ENCODE measurements at places on chromosomes 7 and 10.
A peak's percentile ranks its signal among the peaks of the same experiment; 100 is the strongest.

DNA sequence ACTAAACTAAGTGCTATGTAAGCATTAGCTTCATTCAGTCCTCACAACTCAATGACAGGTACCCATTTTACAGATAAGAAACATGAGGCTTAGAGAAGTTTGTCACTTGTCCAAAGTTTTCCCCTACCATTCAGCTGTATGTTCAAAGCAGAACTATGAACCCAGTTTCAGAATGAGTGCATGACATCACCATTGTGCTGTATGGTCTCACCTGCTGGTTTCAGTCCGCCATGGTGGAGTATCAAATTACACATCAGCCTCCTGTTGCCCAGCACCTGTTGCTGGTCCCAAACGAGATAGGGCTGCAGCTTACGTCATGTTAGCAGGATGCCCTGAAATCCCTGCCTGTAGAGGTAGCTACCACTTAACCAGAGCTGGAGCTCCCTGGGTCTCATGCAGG lies 95.0 kb downstream of the DYNC1I1 start:
- DNase-seq: no peak

DNA sequence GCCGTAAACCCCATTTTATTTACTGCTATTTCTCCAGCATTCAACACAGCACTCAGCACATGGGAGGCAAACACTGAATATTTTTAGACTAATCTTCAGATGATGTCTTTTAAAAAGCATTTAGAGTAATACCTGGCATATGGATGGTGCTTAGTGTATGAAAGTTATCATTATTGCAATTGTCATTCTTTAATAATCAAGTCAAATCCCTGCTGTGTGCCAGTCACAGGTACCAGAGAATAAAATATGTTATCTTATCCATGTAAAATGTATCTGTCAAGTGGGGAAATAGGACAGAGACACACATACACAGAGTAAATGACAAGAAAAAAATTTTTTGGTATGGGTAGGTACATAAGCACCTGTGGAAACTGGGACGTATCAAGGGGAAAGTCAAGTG lies 18.5 kb downstream of the ANKRD22 start:
- no peak for DNase-seq

GRCh38 chr10:58963101-58963534 lies 213.3 kb upstream of the PHYHIPL start:
- DNase-seq: no peak

DNA sequence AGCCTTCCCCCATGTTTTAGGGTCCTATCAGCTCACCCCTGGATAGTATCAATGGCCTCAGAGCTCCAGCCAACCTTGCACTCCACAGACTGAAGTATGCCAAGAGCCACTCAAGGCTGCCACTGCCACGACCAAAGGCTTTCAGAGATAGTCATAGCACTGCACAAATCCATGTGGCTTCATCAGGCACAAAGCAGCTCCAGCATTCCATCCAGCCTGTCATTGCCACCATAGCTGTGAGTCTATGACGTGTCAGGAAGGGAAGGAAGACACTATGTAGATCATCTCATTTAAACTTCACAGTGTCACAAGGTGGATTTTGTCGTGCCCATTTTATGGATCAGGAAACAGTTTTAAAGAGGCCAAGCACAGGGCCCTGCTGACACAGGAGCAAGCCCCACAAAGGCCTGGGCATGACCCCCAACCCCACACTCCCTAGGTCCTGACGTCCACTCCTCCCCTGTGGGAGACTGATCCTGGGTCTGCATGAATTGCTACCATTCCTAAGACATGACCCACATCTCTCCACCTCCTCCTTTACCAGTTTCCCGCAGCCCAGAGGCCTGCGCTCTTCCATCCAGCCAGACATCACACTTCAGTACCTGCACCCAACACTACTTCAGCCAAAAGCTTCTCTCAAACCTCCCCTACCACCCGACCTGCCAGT lies 119.4 kb downstream of the DIP2C start:
- DNase-seq: no peak

- no peak for DNase-seq
Measured at GRCh38 chr7:144720710-144721109, 115.1 kb downstream of the TPK1 start.

DNA sequence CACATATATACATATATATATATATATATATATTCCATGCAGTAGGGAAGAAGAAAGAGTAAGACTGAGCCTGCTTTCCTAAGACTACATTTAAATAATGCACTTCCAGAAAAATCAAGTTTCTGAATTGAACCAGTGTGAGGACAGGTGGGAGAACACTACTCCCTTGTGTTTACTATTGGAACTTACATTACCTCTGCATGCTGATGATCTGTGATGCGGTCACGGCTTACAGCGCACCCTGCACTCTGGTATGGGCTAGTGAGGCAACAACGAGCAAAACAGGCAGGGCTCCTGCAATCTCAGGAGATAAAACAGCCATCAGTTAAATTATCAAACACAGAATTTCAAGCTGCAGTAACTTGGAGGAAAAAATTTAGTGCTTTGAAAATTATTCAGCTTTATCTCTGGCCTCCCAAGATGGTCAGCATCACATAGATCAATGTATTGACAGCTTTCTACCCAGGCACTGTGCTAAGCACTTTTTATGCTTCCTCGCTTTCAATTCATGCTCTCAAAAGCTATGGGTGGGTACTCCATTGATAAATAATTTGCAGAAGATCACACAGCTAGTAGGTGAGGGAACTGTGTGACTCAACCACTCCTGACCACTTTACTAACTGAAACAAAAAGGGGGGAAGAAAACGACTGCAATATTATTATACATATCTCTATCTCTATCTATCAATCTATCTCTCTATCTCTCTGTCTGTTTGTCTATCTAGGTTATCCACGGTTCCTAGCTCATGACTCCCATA lies 20.5 kb upstream of the SLC16A12 start:
- no peak for DNase-seq

DNA sequence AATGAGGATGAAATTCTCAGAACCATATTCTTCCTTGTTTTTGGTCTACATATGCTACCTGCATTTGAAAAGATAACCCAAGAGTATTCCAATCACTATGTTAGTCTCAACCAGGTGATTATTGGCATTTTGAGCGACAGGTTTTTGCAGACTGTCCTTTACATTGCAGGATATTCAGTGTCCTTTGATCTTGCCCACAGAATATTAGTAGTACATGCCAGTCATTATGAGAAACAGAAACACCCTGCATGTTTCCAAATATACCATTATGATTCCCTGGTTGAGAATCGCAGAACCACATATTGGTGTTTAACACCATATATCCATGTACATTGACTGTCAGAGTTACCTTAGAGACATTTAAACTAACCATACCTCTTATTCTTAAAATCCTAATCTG lies 30.6 kb downstream of the TMEM243 start:
- no peak for DNase-seq

GRCh38 chr7:105269397-105269796 lies 119.3 kb downstream of the SRPK2 start:
- DNase-seq: no peak

GRCh38 chr7:155344270-155344617 lies 46.6 kb downstream of the INSIG1 start:
- no peak for DNase-seq

DNA sequence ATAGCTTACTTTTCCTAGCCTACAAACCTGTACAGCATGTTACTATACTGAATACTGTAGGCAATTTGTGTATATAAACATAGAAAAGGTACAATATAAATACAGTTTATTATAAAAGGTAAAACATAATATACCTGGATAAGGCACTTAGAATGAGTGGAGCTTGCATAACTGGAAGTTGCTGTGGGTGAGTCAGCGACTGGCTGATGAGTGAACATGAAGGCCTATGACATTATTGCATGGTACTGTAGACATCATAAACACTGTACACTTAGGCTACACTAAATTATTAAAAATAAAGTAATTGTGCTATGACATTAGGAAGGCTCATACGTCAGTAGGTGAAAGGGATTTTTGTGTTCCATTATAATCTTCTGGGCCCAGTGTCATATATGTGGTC lies 228.8 kb downstream of the HDAC9 start:
- no peak for DNase-seq

DNA sequence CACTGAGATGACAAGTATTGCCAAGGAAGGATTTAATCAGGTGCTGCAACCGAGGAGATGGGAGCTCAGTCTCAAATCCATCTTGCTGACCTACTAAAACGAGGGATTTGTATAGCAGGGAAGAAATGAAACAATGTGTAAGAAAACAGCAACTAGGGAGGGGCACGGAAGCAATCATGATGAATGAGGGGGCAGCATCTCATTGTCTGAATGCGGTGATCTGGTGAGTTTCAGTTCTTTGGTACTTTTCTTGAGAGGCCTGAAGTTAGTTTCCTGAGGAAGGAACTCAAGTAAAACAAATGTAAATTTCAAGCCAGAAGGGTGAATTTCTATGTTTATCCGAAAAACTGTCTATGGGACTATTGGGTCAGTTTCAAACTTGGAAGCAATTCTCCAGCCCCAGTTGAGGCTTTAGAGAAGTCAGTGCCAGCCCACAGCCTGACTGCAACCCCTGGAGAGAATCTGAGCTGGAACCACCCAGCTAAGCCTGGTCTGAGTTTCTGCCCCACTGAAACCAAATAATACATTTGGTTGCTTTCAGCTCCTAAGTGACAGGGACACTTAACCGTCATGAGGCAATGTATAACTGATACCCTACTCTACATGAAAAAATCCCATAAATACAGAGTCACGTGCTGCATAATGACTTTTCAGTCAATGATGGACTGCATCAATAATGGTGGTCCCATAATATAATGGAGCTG lies 45.8 kb upstream of the TNS3 start:
- no peak for DNase-seq

GRCh38 chr7:36600314-36600682 lies 124.0 kb downstream of the AOAH start:
- no peak for DNase-seq

- DNase-seq: no peak
Measured at GRCh38 chr7:138400400-138400886, 59.6 kb upstream of the TRIM24 start.

- DNase-seq: no peak
Measured at GRCh38 chr7:133185512-133185911, 67.4 kb upstream of the EXOC4 start.

- peak; percentile 10 for DNase-seq
Measured at GRCh38 chr7:108570146-108570755, 577 bp downstream of the DNAJB9 start.

GRCh38 chr10:102612964-102613275 lies 31.4 kb upstream of the TRIM8 start:
- peak; percentile 51 for DNase-seq

DNA sequence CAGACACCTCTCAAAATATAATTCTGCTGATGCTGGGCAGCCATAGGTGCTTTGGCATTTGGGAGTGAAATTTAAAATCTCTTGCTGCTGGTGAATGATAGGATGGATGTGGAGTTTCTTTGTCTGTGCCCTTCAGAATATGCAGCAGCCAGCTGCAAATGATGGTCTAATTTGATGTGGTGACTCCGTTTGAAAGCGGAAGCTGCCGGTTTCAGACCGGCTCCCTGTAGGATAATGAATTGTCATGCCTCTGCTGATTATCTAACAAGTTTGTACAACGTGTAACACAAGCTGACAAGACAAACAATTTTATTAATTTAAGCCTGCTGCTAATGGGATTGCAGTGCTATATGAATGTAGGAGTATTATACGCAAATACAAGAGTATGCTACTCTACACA lies 103.5 kb downstream of the SND1 start:
- DNase-seq: no peak

DNA sequence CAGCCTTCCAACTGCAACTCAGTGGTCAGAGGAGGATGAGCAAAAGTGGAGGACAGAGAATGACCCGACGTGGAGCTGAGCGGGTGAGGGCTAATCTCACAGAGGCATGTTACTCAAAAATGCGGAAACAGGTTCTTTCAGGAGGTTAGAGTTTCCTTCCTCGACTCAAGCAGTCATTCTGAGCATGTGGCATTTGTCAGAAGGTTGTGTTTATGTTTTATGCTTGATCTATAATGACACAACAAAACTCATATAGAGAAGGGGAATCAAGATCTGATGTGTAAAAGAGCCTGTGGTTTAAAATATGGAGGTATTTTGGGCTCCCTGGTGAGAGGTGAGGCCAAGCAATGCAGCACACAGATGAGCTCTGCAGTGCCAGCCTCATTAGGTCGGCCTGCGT lies 311.4 kb downstream of the ADARB2 start:
- no peak for DNase-seq

GRCh38 chr7:139358541-139359365 lies 941 bp upstream of the LUC7L2 start:
- peak; percentile 16 for DNase-seq

DNA sequence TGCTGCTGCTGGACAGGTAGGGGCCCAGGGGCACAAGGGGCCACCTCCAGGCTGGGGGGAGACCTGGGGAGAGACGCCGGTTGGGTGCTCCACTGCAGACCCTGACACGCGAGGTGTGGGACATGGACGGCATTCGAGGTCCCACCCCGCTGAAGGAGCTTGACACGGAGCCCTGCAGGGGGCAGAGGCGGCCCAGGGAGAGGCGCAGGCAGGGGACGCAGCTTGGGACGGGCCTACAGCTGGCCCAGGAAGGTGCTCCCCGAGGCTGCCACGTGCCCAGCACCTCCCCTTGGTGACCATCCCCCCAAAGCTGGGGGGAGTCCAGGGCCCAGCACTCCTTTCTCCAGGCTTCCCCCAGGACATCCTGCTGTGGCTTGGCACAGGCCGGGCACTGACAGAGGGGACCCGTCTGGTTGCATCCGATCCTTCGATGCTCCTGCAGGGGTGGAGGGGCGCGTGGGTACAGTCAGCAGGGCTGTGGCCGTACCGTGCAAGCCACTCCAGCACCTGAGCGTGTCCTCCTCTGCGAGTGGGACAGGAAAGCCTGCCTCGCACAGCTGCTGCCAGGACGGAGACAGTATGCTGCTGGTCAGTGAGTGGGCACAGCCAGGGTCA lies 174.4 kb downstream of the ELFN1 start:
- DNase-seq: no peak

DNA sequence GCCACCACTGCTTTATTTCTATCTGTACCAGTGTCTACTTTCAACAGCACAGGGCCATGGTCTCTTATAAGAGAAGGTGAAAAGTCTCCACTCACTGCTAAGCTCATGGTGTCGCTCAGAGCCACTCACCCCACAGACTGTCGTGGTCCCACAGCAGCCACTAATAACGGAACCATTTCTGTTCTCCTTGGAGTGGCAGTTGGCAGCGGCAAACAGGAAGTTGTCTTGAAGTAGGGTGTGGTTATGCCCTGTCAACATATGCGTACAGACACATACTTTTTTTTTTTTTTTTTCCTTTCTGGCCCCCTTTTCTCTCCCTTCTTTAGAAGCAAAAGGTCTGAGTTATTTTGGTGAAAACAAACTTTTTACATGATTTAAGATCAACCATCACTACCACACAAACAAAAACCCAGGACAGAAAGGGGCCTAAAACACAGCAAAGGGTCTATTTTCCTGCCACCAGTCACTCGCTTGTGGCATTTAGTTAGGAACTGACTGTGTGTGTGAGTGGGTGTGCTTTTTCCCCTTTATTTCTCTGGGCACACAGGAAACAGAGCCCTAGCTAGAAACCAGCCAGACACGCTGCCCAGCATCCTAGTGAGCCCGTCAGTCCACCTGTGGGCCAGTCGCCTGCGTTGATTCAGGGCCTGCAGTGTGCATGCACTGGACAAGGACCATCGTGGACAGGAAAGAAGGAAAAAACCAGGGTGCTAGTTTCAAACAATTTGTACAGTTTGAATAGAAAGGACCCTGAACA lies 96.7 kb upstream of the EFCAB10 start:
- no peak for DNase-seq

Measured in stimulated activated CD4-positive, alpha-beta T cell treated with anti-CD3 and anti-CD28 coated beads, Interleukin-2, amount 100 ng/mL, for 4 hours (primary cell).